ENCODE measurements at places on chromosomes 2 and 18.

DNA sequence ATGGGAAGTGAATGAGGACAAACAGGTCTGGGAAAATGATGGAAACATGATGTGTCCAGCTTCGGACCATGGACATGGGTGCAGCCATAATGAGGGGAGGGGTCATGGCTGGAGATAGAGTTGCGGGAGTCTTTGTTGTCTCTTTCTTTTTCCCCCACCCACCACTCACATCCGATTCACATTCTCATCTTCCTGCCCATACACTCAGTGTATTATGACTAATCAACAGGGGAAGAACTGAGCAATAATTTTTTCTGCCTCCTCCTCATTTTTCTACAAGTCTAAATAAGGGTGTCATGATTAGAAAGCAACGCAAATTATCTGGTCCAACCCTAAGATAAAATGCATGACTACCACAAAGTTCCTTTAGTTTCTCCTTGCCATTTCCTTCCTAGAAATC is 5.7 kb upstream of the SERPINB2 start:
- no peak for DNase-seq

- no peak for DNase-seq
Observed at GRCh38 chr2:233228376-233228775, 23.1 kb upstream of the ATG16L1 start.

DNA sequence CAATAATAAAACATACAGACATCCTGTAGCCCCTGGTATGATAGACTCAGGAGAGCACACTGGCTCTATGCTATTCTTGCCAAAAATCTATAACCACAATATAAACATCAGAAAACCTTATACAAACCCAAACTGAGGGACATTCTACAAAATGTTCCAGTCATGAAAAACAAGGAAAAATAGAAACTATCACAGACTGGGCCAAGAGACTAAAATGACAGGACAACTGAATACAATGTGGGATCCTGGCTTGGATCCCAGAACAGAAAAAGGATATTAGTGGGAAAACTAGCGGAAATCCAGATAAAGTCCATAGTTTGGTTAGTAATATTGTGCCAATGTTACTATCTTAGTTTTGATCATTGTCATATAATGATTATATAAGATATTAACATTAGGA is 29.6 kb upstream of the EPAS1 start:
- no peak for DNase-seq

- no peak for DNase-seq
Observed at GRCh38 chr18:78965917-78966792, 13.5 kb upstream of the SALL3 start.

GRCh38 chr18:58088691-58089065 is 44.7 kb downstream of the NEDD4L start:
- DNase-seq: no peak

- DNase-seq: no peak
Observed at GRCh38 chr18:38843291-38843690, 1277.7 kb upstream of the CELF4 start.

DNA sequence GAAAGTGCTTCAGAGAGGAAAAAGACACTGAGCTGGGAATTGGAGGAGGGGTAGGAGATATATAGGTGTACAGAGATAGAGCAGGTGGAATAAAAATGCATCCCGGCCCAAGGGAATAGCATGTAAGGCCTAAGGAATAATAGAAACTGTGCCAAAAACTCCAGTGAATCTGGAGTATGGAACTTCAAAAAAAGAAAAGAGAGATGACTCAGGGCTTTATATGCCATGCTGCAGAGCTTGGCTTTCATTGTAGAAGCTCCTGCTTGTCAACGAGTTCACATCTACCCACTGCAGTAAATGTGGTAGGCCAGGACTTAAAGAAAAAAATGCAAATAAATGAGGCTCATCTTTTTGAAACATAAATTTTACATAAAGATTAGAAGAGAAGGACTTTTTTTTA is 131.8 kb downstream of the MREG start:
- DNase-seq: no peak

DNA sequence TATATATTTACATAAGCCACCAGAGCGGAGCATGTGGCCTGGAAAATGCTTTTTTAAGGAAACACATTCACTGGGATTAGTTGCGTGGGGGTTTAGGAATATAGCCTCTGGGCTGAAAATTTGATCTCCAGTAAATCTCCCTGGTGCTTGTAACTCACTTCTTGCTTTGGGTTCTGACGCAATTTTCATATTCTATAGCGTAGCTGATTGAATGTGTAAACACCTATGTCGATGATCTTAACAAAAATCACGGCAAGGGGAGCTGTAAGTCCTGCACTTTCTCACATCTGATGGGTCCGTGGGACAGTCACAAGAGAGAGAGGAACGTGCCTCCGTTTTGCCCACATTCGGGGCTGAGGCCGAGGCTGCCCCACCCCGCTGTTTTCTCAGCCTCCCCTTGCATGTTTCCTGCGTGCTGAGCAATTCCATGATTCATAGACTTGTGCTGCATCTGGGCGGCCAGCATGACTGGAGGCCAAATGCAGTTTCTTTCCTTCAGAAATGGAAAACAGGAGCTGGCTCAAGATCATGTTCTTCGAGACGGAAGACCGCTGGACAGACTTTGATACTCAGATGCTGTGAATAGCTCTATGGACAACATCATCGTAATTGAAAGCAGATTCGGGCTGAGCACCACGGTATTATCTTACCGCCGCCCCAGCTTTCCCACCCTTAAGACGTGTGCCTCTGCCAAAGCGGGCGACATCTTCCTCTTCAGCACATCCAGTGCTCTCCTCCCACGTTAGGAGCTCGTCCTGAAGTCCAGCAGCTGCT is 109.2 kb downstream of the TMEM18 start:
- no peak for DNase-seq

DNA sequence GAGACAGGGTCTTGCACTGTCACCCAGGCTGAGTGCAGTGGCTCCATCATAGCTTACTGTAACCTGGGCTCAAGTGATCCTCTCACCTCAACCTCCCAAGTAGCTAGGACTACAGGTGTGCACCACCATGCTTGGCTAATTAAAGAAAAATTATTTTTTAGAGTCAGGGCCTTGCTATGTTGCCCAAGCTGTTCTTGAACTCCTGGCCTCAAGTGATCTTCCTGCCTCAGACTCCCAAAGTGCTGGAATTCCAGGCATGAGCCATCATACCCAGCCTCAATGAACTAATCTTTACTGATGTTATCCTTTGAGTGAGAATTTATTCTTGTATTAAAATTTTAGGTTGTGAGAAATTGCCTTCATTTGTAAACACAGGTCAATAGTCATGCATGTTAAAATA is 27.0 kb upstream of the CD28 start:
- DNase-seq: no peak

- no peak for DNase-seq
Observed at GRCh38 chr2:48445091-48445725, 84.7 kb upstream of the STON1 start.

DNA sequence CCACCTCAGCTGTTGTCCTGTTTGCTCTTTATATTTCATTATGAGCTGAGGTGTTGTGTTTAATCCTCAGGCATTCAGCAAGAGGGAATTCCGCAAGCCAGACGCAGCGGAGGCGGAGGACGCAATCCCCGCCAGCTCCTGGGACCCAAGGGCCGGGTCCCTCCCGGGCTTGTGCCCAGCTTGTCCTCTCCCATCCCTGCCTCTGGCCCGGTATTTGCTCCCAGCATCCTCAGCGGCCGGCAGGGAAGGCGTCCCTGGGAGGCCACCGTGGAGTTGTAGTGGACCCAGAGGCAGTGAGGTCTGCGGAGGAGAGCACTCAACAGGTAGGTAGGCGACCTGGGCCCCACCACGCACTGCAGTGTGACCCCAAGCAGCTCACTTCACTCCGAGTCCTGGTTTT is 42.5 kb upstream of the FOSL2 start:
- DNase-seq: no peak

- DNase-seq: no peak
Observed at GRCh38 chr2:192725991-192726390, 531.3 kb upstream of the TMEFF2 start.

DNA sequence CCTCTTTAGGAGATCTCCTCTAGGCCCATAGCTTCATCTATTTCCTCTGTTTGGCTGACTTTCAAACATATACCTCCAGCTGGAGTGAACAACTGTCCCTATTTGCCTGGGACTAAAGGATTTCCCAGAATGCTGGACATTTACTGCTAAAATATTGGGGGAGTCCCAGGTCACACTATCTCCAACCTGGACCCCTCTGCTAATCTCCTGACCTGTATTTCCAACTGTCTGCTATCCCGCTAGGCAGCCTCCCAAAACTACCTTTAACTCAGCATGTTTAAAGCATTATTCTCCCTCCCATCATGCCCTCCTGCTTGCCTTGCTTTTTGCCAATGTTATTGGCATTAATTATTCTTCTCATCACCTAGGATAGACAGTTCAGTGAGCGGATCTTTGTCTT is 77.1 kb downstream of the THADA start:
- DNase-seq: no peak

DNA sequence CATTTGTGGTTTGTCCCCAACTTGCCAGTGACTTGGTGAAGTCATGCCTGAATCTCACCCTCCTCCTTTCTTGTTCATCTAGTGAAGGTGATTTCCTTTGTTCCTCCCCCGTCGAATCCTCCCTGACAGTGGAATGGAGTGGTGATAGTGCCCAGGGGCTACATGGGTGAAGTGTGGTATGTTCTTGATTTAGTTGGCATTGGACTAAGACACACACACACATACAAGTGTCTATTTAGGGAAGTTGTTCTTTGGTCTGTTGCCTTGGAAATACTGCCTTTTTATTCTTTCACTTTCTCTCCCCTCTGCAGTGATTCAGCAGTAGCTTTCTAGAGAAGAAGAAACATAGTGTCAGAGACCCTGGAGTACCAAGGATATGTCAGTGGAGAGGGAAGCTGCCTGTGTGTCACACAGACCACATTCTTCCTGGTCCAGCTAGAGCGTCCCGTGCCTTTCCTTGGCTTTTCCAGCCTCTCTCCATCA is 10.9 kb downstream of the INPP4A start:
- DNase-seq: no peak

DNA sequence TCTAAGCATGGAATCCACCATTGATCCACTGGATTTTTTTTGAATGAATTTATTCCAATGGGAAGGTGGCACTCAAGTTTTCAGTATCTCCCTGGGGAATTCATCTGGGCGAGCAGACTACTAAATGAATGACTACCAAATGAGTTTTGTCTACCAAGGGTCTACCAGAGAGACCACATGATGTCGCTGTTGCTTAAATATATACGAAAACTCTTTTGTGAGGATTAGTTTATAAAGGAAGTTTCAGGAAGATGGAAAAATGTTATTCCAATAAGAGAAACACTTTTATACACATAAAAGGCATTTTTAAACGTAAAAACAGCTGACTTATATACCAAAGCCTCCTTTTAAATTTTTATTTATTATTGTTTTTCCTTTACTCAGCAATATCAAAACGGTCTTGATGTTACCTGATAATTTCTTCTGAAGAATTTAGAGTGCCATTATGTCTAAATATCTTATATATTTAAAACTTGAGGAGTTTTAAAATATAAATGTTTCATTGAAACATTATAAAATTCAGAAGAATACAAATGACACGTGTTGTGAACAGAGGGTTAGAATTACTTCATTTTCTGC is 139.7 kb downstream of the HRH4 start:
- peak; percentile 57 for DNase-seq

GRCh38 chr2:166628478-166629136 is 134.6 kb upstream of the SCN7A start:
- no peak for DNase-seq

DNA sequence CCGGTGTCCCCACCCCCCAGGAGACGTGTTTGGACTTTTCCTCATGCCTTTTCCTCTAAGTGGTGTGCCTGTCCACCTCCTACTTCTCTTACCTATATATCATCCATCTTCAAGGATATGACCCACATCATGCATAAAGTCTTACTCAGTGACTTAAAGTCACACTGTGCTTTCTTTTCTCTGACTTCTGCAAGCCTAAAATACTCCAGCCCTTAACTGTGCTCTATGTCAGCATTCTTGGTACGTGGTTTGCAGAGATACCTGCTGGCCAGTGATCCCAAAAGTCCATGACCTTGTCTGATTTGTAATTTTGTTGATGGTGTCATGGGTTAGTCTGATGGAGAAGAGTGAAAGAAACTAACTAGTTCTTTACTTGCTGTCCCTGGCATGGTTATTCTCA is 393.6 kb upstream of the NRP2 start:
- no peak for DNase-seq

DNA sequence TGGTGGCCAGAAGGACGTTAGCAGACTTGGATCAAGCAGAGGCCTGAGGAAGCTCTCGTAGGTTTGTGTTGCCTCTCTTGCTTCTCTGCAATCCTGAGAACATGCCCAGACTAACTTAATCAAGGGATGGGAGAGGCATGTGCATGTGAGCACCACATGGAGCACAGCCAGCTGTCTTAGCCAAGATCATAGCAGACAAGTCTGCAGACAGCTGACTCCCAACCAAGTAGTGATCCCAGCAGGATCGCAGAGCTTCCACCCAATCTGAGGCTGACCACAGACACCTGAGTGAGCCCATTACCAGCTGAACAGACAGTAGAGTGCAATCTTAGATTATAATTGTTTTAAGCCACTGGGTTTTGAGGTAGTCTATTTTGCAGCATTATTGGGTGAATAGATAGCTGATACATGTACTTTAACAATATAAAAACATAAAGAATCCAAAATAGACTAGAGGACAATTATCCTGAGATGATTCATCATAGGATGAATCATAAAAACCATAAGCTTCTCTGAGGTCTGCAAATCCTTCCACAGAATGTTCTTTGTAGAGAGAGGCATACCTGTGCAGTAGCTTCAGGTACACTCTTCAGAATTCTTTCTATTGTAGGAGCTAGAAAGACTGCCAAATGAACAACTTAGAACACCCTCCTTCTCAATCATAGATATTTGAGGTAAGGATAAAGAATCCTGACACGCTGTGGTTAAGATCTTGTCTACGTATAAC is 25.2 kb upstream of the FAM110C start:
- DNase-seq: no peak

DNA sequence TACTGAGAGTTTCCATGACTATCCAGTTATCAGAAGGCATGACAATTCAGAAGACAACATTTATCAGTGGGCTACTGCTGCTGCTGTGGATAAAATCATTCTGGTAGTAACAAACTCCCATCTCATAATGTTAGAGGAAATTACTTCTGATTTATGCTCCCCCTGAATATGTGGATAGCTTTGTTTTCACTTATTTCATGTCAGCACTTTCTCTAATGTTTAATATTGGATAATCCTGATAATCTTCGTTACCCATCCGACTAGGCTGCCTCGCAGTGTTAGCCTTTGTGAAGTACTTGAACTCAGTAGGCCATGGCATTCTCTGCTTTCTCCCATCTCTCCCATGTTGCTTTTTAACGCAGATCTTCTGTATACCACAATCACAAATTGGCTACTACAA is 28.4 kb downstream of the COX7A2L start:
- DNase-seq: no peak

Data from NCI-H748 treated with DMSO at 0.1 percent for 48 hours (cell line).